Activated CD4-positive, alpha-beta T cell treated with anti-CD3 and anti-CD28 coated beads, Interleukin-2, amount 50 U/mL, for 4 hours (primary cell): ENCODE measurements at places on chromosomes 3 and 15.

DNA sequence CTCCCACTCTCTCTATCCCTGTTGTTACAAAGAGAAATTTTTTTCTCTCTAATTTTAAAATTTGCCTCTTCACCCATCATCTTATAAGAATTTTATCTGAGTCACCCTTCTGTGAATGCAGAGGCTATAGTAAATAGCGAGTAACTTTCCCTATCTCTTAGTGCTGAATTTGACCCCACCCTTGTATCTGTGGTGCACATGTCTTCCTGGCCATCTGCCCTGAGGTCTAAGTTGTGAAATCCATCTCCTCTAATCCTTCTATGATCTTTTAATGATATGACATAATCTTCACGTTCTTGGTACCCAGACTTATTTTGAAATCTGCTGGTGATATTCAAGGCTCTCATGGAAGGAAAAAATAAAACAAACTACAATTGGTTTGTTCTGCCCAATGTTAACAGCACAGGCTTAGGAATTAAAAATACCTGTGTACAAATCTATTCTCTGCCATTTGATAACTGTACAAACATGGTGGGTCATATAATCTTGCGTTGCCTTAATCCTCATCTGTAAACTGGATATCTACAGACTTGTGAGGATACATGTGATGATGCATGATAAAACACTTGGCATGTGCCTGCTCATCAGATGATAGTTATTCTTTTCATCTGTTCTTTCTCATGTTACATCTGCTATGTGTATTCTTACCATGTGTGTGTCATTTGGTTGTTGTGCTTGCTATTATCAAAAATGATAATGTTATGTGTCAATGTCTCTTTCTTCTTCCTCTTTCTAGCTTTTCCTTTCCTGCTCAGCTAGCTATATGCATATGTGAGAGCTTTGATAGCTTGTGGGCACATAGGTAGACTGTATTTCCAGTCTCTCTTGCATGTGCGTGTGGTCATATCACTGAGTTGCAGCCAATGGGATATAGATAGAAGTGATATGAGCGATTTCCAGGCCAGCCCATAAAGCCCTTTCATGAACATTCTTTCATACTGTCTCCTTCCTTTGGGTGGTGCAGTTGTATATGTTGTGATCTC, 13.7 kb upstream of the CCR3 start:
- no peak for DNase-seq

GRCh38 chr3:136068708-136069107, 103.2 kb downstream of the PPP2R3A start:
- no peak for DNase-seq

DNA sequence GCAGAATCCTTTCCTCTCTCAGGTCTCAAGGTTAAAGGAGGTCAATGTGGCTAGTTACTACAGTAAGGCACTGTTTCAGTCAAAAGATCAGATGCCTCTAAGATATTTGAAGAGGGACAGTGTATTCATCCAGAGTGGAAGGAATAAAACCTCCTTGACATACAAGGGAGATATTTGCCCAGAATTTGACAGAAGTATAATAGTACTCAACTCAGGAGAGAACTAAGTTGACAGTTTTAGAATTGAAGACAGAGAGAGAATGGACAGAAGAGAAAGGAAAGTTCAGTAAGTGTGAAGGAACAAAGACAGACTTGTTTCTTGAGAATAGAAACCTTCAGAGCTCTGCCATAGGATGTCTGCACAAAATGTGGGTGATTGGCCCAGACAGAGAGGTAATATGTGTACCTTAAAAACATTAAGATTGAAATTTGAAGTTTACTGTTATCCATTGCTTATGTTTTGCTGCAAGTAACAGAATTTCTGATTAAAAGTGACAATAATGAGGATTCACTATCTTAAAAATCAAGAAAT, 507.1 kb downstream of the IGSF11 start:
- no peak for DNase-seq

DNA sequence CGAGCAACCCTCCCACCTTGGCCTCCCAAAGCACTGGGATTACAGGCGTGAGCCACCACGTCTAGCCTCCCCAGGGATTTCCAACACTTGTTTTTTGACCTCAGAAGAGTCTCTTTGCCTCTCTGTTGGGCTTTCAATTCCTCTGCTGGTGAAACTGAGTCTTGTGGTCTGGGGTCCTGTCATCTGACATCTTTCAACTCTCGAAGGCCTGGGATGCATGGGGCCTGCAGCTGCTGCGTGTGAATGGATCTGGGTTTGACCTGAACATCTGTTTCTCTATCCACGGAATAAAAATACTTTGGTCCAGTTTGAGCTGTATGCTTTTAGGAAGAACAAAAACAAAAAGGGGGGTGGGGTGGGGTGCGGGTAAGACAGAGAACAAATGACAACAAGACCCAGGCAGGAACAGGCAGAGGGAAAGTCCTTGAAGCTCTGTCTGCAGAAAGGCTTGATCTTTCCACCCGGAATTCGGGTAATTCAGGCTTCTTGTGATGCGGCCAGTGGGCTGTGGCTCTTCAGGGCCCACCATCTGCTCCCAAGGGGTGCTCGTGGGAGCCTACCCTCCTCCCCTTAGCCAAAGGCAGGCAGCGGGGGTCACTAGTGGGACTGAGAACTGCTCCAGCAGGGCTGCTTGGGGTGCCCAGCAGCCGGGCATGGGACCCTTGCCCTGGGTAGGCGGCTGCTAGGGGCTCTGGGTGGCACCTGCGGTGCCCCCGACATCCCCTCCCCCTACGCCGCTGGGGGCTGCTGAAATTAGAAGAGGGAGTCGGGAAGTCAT, 71.5 kb downstream of the SLC12A8 start:
- DNase-seq: no peak

DNA sequence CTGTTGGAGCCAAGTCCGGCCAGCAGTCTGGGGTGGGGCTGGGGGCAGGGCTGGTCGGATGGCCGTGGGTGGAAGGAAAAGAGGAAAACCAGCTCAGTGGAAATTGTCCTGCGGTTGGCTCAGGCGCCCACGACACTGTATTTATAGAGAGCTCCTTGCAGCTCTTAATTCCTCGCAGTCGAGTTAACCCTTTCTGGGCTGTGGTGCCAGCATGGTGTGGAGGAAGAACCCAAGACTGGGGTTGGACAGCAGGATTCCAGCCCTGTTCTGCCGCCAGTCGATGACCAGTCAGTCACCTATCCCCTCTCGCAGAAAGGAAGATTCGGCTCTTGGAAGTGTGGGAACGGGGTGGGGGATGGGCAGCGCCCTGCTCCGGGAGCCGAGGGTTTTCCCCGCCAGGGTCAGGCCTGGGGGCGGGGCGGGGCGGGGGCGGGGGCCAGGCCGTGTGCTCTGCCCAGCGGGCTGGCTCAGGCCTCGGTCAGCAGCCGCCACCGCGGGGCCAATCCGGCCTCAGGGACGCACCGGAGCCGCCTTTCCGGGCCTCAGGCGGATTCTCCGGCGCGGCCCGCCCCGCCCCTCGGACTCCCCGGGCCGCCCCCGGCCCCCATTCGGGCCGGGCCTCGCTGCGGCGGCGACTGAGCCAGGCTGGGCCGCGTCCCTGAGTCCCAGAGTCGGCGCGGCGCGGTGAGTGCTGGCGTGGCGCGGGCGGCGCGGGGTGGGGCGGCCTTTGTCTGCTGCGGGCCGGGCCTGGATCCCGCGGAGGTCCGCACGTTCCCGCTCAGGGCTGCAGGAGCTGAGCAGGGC, at the start of gene CD276:
TSS of gene CD276 (plus strand) at position 607 of the 804 bp plus-strand sequence. CDS start 15,257 bp downstream, outside the sequence.
- no peak for DNase-seq
